ENCODE measurements at places on chromosomes 5 and 9. TPM values are rescaled to one million over a fixed set of nuclear protein-coding genes. Genes with fewer than 3 reads are reported as not detected.

The FCN2 gene
- not detected for total RNA-seq

The ARSI gene
- 0.09 TPM for total RNA-seq

The GNA14 gene
- total RNA-seq: 2.4 TPM

The LRRC14B gene
- not detected for total RNA-seq

The TAS2R1 gene
- total RNA-seq: not detected

The PCDHB14 gene
- total RNA-seq: 1.6 TPM

The AJM1 gene
- total RNA-seq: 0.45 TPM

The PCDHB4 gene
- 0.09 TPM for total RNA-seq

The SLC36A3 gene
- not detected for total RNA-seq

The ECPAS gene
- 142 TPM for total RNA-seq

The ECM2 gene
- total RNA-seq: 0.18 TPM

The SYK gene
- not detected for total RNA-seq

The PCYOX1L gene
- 11.4 TPM for total RNA-seq

The P4HA2 gene
- 64.3 TPM for total RNA-seq

All from endothelial cell of coronary artery (primary cell).